ENCODE measurements at places on chromosomes 16 and 17. TPM values are rescaled to one million over a fixed set of nuclear protein-coding genes. Genes with fewer than 3 reads are reported as not detected.

The NT5M gene
- 1.0 TPM for total RNA-seq

The EVI2B gene
- total RNA-seq: 0.99 TPM

The UMOD gene
- total RNA-seq: 31.3 TPM

The NKD1 gene
- total RNA-seq: 4.9 TPM

The VPS35L gene
- total RNA-seq: 25.4 TPM

The ZFP3 gene
- total RNA-seq: 5.3 TPM

The KRT222 gene
- 0.66 TPM for total RNA-seq

The CDH16 gene
- total RNA-seq: not detected

The MEFV gene
- 0.78 TPM for total RNA-seq

The TACO1 gene
- total RNA-seq: 10.5 TPM

The HS3ST3B1 gene
- 1.6 TPM for total RNA-seq

The SLC38A8 gene
- total RNA-seq: not detected

The IRX5 gene
- total RNA-seq: not detected

The HERPUD1 gene
- total RNA-seq: 211 TPM

The FNDC8 gene
- total RNA-seq: not detected

The BICDL2 gene
- 357 TPM for total RNA-seq

The NRN1L gene
- total RNA-seq: not detected

The RBFOX1 gene
- not detected for total RNA-seq

The GFOD2 gene
- 18.1 TPM for total RNA-seq

The HSF4 gene
- total RNA-seq: 352 TPM

The SGCA gene
- total RNA-seq: 1.3 TPM

The RAB26 gene
- total RNA-seq: 25.4 TPM

The FADS6 gene
- total RNA-seq: not detected

The PLA2G10 gene
- total RNA-seq: not detected

The TRIM72 gene
- total RNA-seq: not detected

The CDRT4 gene
- 2.3 TPM for total RNA-seq

The ASPA gene
- total RNA-seq: 0.66 TPM

The MYH8 gene
- total RNA-seq: not detected

The HASPIN gene
- not detected for total RNA-seq

The ACSM2A gene
- total RNA-seq: not detected

The CCL17 gene
- total RNA-seq: not detected

The USP10 gene
- 24.6 TPM for total RNA-seq

The VASN gene
- 22.1 TPM for total RNA-seq

The KRT33B gene
- not detected for total RNA-seq

The CACNA1G gene
- 0.33 TPM for total RNA-seq

The TM4SF5 gene
- total RNA-seq: 1.8 TPM

The PTX4 gene
- total RNA-seq: not detected

The TOX3 gene
- 5.2 TPM for total RNA-seq

The CNOT1 gene
- 63.9 TPM for total RNA-seq

The AURKB gene
- not detected for total RNA-seq

The RHBDF1 gene
- total RNA-seq: 16.3 TPM

The SLC2A4 gene
- total RNA-seq: 1.3 TPM

Data from body of pancreas (tissue), 4 donors.